ENCODE measurements at places on chromosomes 7 and 10.

DNA sequence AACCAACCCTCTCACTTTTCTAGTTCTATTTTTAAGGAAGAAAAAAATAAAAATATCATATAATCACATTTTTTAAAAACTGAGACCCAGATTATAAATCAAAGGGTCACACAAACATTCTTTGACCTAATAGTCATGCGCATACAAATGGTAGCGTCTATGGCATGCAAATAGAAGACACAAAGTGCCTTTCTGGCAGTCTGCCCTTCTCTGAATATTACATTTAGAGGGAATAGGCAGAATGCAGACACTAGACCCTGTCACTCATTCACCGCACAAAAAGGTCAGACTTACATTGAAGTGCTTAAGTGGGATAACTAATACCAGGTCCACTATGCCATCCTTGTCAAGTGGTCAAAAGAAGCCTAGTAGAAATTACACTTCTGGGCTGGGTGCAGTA lies 26.5 kb upstream of the FHIP2A start:
- no peak for DNase-seq

- no peak for DNase-seq
These were observed 178.2 kb upstream of the NRG3 start for GRCh38 chr10:81696609-81697388.

- DNase-seq = no peak
These were observed 61.6 kb downstream of the LHPP start for GRCh38 chr10:124522933-124523871.

GRCh38 chr7:144941127-144941526 lies 105.3 kb upstream of the TPK1 start:
- no peak for DNase-seq

DNA sequence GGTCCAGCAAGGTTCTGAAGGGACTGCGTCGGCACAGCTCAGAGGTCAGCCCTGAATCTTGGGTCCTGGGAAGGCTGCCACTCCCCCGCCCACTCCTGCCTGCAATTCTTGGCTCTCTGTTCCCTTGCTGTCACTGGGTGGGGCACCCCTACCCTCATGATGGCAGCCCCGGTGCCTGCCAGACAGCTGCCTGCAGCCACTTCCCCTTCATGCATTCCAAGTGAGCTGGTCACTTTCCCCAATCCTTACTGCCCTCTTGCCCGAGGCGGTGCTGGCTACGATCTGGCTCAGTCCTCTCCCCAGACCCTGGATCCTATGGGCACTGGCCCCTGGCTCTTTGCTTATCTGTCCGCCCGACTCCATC lies 14.2 kb downstream of the MYL10 start:
- no peak for DNase-seq

Measured in activated CD4-positive, CD25-positive, alpha-beta regulatory T cell (primary cell).